Lung (tissue), 17 donors: ENCODE measurements at places on chromosomes 3 and 15. TPM values are rescaled to one million over a fixed set of nuclear protein-coding genes. Genes with fewer than 3 reads are reported as not detected.

DNA sequence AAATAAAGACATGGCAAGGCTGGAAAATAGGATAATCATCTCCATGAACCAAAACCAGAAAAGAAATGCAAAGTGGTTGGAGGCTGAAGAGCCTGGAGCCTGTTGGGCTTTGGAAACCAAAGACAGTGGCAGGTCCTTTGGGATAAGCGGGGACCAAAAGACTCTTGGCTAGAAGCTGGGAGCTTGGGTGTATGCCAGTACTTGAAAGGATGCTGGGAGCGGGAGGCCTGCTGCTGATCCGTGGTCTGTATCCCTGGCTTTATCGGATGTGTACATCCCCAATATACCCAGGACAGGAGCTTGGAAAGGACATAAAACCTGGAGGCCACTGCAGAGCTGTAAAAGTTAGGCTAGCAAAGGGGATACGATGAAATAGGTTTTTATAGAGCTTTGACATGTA lies 1.3 kb upstream of the CHRNB4 start:
- peaks cover 6% of the 10 kb centered on the region for H3K4me1 ChIP-seq
- no peak overlapping the region for H3K27ac ChIP-seq
- no peaks in the 10 kb centered on the region for H3K36me3 ChIP-seq
- peak; percentile 55 for DNase-seq
- no peaks in the 10 kb centered on the region for H3K27me3 ChIP-seq

The GPR15 gene
- 1.2 TPM for total RNA-seq

- H3K27me3 ChIP-seq = no peaks in the 10 kb centered on the region
- DNase-seq = no peak
- H3K4me3 ChIP-seq = no peak overlapping the region
- no peak overlapping the region for H3K27ac ChIP-seq
Observed at GRCh38 chr3:100081986-100082692, 32.2 kb downstream of the FILIP1L start.

DNA sequence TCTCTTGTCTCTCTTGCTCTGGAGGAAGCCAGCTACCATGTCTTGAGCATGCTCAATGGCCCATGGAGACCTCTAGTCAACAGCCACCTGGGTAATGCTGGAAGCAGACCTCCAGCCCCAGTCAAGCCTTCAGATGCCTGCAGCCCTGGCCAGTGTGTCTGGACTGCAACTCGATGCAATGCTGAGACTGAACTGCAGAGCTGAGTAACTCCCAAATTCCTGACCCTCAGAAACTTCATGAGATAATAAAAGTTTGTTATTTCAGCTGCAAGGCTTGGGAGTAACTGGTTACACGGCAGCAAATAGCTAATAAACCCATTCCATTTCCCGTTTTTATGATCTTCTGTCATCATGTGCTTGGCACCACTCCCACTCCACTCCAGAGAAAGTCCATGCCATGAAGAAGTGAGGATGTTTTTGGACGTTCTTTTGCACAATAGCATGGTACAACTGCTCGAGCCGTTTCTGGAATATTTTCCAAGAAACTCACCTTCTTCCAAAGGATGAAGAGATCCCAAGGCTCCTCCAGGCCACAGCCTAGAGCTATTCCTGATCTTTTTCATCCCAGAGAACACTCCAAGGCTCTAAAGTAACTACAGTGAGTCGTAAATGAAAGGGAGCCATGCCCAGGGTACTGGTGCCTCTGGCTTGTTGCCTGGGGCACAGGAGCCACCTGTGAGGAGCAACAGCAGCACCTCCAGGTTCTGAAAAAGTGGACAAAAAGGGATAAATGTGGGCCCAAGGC lies 72.0 kb upstream of the KLF13 start:
- DNase-seq = peak; percentile 22
- H3K36me3 ChIP-seq = no peaks in the 10 kb centered on the region
- no peak overlapping the region for H3K4me3 ChIP-seq
- no peak overlapping the region for H3K27ac ChIP-seq
- H3K27me3 ChIP-seq = no peaks in the 10 kb centered on the region
- H3K4me1 ChIP-seq = peaks cover 2% of the 10 kb centered on the region
